ENCODE measurements at places on chromosomes 3 and 15. TPM values are rescaled to one million over a fixed set of nuclear protein-coding genes. Genes with fewer than 3 reads are reported as not detected.

GRCh38 chr3:124438813-124439212, 291.4 kb upstream of the UMPS start:
- no peak for DNase-seq

RGMA gene
- total RNA-seq: 25.3 TPM

FBXW12 gene
- not detected for total RNA-seq

CISH gene
- total RNA-seq: 8.3 TPM

SPTBN5 gene
- total RNA-seq: 5.5 TPM

SST gene
- not detected for total RNA-seq

TMEM158 gene
- total RNA-seq: 3.0 TPM
